ENCODE measurements at places on chromosomes 5 and 9.

- no peak for DNase-seq
Observed at GRCh38 chr5:156803404-156803803, 46.7 kb upstream of the PPP1R2B start.

GRCh38 chr5:5884593-5884992 is 462.1 kb downstream of the ICE1 start:
- DNase-seq: no peak

DNA sequence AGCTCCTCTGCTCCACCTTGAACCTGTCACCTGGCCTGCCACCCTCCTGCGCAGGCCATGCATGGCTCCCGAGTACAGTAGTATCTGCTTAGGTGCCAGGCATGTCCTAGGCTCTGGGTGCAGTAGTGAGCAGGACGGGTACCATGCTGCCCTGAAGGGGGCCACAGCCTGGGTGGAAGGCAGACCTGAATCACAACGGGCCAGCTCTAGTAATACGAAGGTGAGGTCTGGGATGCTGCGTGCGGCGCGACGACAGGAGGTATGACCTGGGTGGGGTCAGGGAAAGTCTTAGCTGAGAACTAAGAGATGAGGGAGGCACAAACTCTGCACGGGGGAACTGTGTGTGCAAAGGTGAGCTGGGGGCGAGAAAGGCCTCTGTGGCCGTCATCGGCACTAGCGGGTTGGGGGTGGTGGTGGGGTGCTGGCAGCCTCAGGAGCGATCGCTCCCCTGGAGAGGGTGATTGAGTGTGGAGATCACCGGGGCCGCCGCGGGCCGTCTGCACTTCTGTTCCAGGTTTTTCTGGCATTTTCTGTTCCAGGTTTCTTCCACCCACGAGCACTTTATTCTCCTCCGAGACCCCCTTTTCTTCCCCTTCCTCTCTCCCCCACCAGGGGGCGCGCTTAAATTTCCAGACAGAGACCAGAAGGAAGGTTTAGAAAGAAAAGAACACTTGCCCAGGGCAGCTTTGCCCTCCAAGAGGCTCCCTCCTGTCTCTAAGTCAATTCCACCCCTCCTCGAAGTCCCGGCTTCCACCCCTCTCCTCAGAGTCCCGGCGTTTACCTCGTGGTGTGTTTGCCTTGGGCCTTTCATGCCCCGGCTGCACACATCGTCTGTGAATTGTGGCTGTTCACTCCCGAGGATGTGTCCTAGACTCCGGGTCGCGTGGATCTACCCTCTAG is 15.1 kb downstream of the PDLIM4 start:
- peak; percentile 55 for DNase-seq

GRCh38 chr5:32406650-32407049 is 37.9 kb downstream of the ZFR start:
- no peak for DNase-seq

DNA sequence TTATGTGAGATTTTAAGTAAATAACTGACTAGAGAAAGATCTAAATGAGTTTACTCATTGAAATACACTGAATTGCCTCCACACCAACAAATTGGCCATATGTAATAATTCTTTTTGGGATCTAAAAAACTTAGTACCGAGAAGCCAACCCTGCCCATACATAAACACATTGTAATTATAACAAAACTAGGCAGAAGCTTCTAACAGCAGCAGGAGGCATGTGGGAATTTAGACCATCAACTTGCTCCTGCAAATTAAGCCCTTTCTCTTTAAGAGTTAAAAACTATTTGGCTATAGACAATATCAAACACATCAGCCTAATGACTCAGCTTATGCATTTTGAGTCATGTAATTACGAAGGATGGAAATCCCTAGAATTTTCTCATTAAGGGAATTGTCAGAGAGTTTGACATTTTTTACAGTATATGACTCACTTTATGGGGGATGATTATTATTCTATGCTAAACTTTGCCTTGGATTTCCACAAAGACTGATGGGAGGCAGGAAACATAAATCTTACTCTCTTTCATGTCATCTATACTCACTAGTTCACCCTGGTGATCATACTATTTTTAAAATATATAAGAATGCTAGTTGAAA is 1.0 kb downstream of the IL7R start:
- DNase-seq: peak; percentile 90
